ENCODE measurements at places on chromosomes 2 and 18.

DNA sequence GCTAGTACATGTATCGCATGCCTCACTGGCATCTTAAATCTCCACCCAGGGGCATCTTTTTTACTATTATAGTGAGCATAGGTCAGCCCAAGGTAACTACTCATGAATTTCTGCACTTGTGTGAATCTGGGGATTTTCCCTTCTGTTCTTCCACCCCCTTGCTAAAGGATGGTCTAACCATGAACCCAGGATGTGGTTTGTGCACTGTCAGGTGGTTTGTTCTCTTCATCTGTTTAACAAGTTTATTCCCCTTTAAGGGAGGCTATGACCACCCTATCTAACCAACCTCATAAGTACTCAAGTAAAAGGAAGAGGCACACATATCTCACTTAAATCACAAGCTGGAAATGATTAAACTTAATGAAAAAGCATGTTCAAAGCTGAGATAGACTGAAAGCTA is 243.0 kb downstream of the RPRM start:
- peak; percentile 64 for ATAC-seq

DNA sequence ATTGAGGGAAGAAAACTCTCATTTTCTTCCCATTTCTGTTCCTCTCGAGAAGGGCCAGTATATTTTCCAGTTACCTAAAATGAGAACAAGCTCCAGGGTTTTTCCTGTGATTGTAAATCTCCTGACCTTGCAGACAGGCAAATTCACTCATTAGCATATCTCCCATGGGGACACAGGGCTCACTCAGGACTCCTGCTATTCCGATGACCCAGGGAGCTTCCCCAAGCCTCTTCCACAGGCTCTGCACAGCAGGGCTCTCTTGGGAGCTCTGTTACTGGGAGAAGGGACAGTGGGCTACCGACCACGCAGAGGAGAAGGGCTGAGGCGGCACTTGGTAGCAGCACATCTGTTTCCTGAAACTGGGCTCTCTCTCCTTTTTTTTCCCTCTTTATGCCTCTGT is 135.2 kb upstream of the CAPN13 start:
- no peak for ATAC-seq

DNA sequence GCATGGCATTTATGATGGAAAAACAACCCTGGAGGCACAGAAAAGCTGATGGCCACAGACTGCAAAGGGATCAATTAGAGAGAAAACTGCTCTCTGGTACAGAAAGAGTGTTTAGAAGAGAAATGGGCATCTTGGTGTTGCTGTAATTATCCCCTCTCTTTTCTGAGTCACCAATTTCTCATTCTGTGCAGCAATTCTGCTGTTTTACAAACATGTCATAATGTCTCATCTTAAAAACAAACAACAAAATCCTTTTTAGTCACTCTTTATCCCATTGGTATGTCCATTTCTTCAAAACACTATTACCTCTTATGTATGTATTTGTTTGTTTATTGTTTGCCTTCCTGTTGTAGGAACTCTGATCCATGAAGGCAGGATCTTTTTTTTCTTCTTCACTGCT is 73.9 kb upstream of the HK2 start:
- ATAC-seq: no peak

DNA sequence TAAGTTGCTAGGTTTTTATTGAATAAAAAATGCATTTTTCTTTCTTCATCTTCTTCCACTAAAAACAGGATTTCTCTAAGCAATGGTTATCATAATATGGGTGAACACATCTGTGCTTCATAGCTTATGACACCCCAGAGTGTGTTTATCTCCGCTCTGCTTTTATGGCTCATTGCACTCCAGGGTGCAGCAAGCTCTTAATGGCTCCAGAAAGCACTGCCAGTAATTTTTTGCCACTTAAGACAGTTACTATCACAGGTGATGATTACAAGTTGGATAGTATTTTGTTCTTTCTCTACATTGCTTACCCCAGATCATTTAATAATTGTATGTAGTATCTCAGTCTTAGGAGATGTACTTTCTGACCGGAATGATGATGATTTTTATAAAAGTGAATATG is 239.3 kb upstream of the CDH20 start:
- no peak for ATAC-seq

- no peak for ATAC-seq
Measured at GRCh38 chr2:236767941-236768340, 198.3 kb downstream of the ACKR3 start.

DNA sequence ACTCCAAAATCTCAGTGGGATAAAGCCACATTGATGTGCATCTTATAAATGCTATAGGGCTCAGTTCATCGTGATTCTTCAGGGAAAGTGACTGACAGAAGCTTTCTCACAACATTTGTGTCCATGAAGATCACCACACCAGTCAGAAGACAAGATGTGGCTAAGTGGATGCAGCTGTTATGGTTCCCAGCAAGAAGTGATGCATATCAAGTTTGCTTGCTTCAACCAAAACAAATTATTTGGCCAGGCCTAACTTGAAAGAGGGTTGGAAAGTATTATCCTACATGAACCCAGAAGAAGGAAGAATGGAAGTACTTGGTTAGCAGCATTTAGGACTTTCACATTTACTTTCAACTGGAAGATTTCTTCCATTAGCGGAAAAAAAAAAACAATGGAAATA is 210.0 kb upstream of the ACVR2A start:
- ATAC-seq: no peak

GRCh38 chr2:19872302-19872701 is 29.5 kb downstream of the TTC32 start:
- no peak for ATAC-seq

DNA sequence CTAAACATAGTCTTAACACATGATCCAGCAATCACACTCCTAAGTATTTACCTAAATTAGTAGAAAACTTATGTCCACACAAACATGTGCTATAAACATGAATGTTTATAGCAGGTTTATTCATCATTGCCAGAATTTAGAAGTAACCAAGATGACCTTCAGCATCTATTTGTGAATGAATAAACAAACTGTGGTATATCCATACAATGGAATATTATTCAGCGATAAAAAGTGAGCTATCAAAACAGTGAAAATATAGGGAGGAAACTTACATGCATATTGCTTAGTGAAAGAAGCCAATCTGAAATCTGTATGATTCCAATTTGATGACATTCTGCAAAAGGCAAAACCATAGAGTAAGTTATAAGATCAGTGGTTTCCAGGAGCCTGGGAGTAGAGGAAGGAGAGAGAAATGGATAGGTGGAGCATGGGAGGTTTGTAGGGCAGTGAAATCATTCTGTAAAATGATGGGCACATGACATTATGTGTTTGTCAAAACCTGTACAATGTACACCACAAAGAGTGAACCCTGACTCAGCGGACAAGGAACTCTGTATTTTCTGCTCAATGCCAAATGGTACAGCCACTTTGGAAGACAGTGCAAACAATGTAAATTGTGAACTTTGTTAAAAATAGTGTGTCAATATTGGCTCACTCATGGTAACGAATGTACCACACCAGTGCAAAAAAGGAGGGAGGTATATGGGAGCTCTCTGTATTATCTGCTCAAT is 61.9 kb upstream of the IGFBP2 start:
- no peak for ATAC-seq

- no peak for ATAC-seq
Measured at GRCh38 chr2:106012001-106012590, 182.0 kb downstream of the UXS1 start.

GRCh38 chr18:78169174-78169864 is 810.3 kb upstream of the SALL3 start:
- ATAC-seq: peak; percentile 79

DNA sequence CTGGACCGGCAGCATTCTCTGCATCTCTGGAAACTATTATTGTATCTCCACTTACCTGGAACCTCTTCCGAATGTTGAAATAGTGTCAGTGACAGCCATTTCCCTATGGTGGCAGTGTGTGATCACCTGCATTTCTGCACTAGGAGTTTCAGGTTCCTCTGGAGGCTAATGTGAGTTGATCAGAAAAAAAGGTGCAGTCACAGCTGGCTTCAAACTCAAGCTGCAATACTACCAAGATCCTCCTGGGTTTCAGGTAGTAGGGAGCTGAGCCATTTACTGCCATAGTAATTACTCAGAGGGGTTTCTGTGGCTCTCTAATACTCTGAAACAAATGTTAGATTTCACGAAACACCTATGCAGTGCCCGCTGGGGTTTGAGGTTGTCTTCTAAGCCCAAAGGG is 183.5 kb upstream of the OSR1 start:
- ATAC-seq: no peak

GRCh38 chr2:144015036-144015435 is 504.9 kb downstream of the ZEB2 start:
- no peak for ATAC-seq

DNA sequence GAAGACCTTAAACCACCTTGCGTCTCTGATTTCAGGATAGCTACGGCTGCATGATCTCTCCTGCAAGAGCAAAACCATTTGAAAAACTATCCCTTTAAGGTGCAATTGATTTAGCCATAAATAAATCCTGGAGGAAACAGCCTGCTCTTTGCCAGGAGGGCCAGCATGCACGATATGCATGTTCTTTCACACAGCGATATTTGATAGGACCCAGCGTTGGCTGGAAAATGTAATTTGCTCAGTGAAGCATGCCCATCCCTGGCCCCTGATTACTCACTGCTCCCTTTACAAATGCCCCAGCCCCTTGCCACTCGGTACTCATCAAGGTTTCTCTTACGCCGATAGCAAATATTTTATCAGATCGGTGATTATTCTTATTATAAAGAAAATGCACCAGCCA is 315.4 kb downstream of the CDH2 start:
- no peak for ATAC-seq

DNA sequence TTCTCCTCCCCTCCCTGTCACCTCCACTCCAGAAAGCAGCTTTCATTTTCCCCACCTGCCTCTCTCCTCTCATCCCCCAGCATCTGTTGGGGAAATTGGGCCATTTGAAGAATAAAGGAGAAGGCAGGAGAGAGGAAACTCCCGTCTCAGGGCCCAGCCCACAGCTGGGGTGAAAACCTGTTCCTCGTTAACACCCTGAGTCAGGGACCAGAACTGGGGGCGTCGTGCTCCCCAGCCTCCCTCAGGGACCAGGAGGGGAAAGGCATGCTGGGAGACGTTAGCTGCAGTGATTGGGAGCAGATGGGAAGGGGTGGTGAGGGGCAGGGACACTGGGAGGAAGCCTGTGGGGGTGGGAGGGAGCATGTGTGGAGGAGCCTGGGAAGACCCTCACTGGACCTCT is 251.3 kb downstream of the DYSF start:
- no peak for ATAC-seq

DNA sequence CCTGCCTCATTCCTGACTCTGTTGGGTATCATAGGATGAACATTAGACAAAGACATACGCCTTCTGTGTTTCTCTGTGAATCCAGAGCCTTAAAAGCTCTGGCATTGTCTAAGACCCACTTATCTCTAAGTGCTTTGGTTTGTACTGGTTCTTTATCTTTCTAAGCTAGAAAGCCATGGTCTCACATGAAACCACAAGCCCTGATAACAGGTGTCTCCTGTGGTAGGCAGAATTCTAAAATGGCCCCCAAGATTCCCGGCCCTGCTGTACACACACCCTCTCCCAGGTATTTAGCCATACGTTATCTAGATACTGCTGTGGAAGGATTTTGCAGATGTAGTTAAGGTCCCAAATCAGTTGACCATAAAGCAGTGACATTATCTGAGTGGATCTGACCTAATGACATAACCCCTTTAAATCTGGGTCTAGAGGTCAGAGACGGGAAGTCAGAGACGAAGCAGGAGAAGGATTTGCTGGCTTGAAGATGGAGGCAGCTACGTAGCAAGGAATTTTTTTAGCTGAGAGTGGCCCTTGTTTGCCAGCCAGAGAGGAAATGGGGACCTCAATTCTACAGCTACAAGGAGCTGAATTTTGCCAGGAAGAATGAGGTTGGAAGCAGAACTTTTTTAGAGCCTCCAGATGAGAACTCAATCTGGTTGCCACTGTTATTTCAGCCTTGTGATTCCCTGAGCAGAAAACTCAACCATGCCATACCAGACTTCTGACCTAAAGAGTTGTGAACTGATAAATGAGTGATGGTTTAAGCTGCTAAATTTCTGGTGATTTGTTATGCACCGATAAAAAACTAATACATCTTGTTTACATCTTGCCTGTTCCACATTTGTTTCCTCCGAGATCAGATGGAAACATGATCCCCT is 186.7 kb downstream of the CAMKMT start:
- no peak for ATAC-seq

DNA sequence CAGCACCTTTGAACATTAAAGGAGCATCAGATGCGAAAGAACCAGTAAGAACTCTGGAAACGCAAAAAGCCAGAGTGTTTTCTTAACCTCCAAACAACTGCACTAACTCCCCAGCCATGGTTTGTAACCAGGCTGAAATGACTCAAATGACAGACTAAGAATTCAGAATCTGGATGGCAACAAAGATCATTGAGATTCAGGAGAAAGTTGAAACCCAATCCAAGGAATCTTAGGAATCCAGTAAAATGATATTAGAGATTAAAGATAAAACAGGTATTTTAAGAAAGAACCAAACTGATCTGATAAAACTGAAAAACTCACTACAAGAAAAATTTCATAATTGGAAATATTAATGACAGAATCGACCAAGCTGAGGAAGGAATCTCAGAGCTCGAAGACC is 116.7 kb downstream of the PTRHD1 start:
- no peak for ATAC-seq

DNA sequence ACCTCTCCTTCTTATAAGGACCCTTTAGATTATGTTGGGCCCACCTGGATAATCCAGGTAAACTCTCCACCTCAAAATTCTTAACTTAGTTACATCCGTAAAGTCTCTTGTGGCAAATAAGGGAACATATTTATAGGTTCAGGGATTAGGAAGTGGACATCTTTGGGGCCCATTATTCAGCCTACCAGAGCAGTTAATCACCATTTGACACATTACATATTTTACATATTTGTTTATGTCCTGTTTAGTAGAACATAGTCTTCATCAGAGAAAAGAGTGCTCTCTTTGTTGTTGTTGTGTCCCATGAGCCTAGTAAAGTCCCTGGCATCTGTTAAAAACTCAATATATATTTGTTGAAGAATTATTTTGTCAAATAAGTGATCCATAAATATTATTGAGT is 134.0 kb upstream of the SPATS2L start:
- ATAC-seq: no peak

GRCh38 chr2:178401994-178402437 is 49.0 kb downstream of the PRKRA start:
- no peak for ATAC-seq

- no peak for ATAC-seq
Measured at GRCh38 chr2:49002750-49003149, 151.6 kb downstream of the FSHR start.

DNA sequence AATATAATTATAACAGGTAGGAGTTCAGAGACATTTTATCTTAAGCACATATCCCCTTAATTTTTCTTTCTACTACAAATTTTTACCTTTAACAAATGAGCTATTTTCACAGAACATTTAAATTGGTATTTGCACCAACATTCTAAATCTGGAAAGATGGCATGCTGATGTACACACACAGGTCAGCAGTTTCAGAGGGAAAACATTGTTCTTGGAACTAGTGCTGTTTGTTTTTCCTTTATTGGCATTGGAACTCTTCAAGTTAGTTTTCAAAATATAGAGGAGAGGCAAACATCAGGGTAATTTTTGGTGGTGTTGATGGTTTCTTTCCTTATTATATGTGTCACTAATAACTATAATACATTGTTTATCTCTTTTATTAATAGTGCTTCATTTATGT is 155.3 kb downstream of the PHLPP1 start:
- no peak for ATAC-seq

GRCh38 chr2:53787614-53788289 is 908 bp downstream of the ERLEC1 start:
- no peak for ATAC-seq

GRCh38 chr2:65790676-65790935 is 358.2 kb upstream of the SPRED2 start:
- no peak for ATAC-seq

GRCh38 chr2:236731767-236732580 is 162.3 kb downstream of the ACKR3 start:
- no peak for ATAC-seq
